ENCODE measurements at places on chromosomes 3 and 15.

DNA sequence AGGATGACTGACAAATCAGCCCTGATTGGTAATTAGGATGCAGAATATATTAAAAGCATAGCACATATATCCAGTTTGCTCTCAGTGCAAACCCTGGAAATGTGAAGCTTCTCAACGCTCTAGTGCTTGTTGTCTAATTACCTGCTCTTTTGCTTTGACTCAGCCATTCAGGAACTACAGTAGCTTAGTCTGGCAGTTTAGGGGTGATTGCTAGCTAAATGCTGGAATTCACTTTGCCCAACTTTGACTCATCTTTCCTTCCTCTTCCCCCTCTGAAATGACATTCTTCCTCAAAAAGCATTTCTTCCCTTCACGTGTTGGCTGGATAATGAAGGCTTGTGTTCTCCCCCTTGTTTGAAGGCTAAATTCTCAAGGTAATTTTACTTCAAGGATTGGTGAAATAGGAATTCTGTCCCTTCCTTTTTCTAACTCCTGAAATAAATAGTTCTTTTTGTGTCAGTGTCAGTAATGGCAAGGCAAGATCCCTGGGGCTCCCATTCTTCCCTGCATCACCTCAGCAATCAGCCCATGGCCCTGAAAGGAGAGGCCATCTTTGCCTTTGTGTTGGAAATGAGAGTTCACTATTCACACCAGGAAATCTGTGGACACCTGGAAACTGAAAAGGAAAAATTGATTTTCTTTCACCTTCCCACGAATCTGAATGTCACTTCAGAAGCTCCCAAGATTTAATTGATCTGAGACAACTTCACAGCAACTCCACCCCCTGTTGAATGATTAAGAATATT lies 103.6 kb downstream of the ECT2 start:
- no peak for DNase-seq

DNA sequence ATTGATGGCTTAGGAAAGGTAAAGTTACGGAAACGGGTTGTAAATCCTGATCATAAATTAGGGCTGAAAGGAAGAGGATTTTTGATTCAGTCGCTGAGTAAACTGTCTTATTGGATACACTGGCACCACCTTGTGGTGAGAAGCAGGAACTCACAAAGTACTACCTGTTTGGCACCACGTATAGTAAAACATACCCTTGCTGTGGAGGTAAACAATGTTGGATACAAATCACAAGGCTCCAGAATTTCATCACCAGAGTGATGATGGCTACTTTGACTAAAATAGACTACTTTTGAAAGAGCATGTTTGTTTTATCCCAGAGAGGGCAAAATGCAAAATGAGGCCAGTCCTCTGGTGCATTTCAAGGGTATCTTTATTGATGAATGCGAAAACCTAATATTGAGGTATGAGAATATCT lies 216.9 kb downstream of the IGSF11 start:
- no peak for DNase-seq

DNA sequence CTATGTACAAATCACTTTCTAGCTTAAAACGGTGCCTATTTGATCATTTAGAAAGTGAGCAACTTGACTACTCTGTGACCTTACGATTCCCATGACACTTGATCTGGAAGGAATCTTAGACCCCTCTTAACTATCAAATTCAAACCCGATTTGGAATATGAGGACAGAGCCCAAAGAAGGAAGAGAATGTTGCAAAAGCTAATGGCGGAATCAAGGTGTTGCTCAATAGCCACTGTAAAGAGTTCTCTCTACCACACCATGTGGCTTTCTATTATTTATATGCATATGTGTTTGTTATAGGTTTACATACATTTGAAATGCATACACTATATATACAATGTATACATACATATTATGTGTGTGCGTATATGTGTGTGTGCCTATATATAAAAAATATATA lies 39.9 kb downstream of the PYDC2 start:
- no peak for DNase-seq

- DNase-seq = no peak
These were observed 16.1 kb downstream of the SLC28A2 start for GRCh38 chr15:45268135-45268534.

GRCh38 chr15:80584561-80584964 lies 110.5 kb upstream of the ABHD17C start:
- no peak for DNase-seq

DNA sequence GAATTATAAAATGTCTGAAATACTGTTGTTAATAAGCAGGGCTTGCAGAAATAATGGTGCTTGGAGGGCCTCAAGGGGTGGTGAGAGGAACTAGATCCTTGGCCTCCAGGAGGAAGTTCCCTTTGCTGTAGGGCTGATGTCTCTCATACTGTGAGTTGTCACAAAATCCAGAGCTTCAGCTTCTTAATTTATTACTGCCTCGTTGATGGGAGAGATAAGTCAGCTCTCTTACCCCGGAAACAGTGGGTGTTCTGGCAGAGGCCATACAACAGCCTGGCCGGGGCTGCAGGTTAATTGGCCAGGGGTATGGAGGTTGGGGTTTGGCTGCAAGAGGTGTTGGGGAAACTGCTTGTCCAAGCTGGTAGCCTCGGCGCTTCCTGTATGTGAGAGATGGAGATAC lies 15.5 kb downstream of the MAPKAPK3 start:
- DNase-seq = no peak

DNA sequence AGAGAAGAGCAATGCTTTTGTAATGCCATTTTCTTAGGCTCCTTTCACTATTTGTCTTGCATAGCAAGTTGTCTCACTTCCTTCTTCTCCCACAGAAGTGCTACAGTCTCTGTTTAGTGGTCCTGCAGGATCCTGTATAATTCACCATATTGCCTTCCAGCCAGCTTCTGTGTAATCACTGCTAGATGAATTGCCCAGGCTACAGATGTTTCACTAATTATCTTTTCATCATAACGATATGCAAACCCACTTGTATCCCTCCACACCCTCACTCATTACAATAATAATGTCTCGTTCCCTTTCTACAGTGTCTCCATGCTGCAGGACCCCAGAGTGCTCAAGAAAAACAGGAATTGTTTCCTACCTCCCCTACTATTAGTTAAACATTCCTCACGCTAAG lies 402.9 kb downstream of the TBL1XR1 start:
- DNase-seq = no peak

GRCh38 chr3:177778633-177779032 lies 581.4 kb upstream of the TBL1XR1 start:
- DNase-seq = no peak

GRCh38 chr15:63727542-63727941 lies 106.2 kb downstream of the HERC1 start:
- no peak for DNase-seq

DNA sequence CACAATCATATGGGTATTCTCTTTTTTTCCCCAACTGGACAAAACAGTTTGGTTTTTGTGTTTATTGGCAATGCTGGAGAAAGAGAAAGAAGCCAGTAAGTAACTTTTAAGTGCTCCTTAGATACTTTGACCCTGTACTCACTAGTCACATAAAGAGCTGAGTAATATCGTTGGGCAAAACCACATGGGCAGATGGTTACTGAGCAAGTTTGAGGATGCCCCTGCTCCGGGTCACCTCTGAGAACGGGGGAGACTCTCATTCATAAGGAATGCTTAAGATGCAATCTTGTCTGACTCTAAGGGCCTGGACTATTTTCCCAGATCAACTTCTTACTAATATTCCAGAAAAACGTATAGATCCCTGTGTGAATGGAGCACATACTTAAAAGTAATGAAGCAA lies 106.4 kb upstream of the SLC2A2 start:
- DNase-seq = no peak

All from lower leg skin (tissue), 4 donors.